ENCODE measurements at places on chromosomes 12 and 14. TPM values are rescaled to one million over a fixed set of nuclear protein-coding genes. Genes with fewer than 3 reads are reported as not detected.

DNA sequence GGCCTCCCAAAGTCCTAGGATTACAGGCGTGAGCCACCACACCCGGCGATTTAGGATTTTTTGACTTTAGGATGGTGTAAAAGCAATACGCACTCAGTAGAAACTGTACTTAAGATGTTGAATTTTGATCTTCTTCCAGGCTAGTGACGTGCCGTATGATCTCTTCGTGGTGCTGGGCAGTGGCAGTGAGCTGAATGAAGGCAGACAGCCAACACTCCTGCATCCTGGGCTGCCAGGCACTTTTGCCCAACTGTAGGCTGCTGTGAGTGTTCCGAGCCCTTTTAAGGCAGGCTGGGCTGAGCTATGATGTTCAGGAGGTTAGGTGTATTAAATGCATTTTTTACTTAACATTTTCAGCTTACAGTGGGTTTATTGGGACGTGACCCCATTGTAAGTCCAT, 21.3 kb downstream of the IL31 start:
- no peak for DNase-seq

DNA sequence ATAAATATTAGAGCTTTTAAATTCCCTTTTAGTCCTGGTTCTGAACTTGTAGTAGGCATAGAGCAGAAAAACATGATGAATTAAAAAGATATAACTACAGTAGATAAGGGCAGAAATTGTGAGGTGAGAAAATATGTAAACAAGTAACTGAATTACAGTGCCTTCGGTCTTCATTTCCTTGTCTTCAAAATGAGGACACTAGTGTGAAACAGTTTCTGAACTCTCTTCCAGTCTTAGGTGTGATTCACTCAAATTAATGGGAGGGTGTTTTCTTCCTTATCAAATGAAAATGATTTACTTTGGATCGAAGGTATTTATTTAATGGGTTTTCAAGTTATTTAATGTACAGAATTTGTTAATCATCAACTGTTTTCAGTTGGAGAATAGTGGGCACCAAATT, 1.5 kb downstream of the FGD4 start:
- DNase-seq, result no peak

YARS2 gene
- total RNA-seq, result 33.0 TPM

GRCh38 chr14:23101986-23102625, 2.7 kb downstream of the CIROP start:
- no peak for DNase-seq

RFX4 gene
- not detected for total RNA-seq

DNA sequence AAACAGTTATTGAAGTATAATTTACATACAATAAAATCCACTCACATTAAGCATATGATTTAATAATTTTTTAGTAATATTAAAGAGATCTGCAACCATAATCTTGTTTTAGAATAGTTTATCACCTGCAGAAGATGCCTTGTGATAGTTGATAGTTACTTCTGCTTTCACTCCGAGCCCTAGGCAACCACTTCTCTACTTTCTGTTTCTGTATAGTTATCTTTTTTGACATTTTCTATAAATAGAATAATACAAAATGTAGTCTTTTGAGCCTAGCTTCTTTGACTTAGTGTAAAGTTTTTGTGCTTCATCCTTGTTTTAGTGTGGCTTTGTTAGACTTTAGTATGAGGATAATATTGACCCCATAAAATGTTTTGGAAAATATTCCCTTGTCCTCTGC, 111.0 kb downstream of the MNAT1 start:
- no peak for DNase-seq

DNA sequence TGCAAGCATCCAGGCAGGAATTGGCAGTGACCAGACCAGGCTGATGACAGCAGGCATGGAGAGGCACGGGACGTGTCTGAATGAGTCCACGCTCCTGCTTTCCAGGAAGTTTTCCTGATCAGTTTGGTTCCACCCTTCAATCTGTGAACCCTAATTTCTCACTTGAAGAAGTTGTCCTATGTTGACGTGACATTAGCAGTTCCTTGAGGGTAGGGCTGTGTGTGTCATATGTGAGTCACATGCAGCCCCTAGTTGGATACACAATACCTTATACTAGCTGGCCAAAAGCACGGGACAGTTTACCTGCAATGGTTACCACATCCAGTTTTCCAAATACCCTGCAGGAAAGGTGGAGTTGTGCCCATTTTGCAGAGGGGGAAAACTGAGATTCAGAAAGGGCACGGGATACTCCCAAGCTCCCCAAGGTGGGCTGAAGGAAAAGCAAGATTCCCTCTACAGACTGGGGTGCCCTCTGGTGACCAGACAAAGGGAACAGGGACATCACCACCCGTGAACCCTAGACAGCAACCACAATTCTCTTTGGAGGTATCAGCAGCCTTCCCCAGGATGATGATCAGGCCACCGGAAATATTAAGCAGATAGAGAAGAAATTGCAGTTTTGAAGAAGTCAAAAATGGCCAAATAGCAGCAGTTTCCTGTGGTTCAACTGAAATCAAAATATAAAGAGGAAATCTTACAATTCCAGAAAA, 194.5 kb downstream of the PHETA1 start:
- DNase-seq, result peak; percentile 9

DNA sequence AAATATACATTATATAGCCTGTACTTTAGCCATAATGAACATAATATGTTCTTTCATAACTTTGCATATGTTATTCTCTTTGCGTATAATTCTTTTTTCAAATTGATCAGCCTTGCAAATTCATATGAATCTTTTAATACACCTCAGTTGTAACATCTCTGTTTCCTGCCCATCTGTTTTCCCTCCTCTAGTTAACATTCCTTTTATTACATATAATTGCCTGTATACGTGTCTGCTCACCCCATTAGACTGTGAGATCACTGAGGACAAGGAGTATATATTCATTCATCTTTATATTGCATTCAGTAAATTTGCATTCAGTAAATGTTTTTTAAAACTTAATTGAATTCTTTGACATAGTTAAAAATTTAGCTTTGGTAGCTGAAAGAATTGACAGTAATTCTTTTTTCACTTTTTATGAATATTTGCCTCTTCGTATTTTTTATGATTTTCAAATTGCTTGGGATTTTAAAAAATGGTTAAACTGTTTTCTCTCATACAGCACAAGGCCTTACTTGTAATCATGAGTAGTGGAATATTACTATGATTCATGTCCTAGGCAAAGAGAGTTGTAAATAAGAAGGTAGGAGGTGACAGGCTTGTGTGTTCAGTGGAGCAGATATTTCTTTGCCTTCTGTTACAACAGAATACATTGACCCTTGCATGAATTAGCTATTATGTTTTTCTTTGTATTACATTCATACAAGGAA, 32.8 kb upstream of the KLHL42 start:
- DNase-seq, result no peak

DNA sequence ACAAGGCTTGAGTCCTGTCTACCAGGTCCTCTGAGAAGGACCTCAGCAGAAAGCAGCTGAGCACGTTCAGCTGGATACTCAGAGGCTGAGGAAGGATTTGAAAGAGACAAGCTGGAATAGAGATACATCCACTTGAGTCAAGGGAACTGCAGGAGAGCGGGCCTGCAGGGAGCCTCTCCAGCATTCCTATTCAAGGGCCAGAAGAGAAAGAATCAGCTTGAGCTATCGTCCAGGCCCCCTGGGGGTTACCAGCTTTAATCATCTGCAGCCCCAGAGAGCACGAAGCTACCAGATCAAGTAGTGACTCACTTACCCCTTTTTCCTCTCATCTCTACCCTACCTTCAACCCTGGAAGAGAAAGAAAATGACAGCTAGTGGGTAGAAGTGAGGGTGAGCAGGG, 80.9 kb downstream of the NDUFA12 start:
- DNase-seq, result no peak

- peak; percentile 69 for DNase-seq
These were observed 1176.7 kb upstream of the SEL1L start for GRCh38 chr14:82710267-82710841.

GRCh38 chr14:29028973-29029582, 262.5 kb downstream of the FOXG1 start:
- no peak for DNase-seq

- no peak for DNase-seq
These were observed 23.1 kb downstream of the FBRSL1 start for GRCh38 chr12:132513070-132513398.

EXOC3L4 gene
- not detected for total RNA-seq

- DNase-seq, result no peak
These were observed 118.6 kb upstream of the SSTR1 start for GRCh38 chr14:38089123-38089522.
